LoVo (cell line): ENCODE measurements at places on chromosomes 4 and X.

GRCh38 chr4:138174981-138175794 is 67.0 kb downstream of the SLC7A11 start:
- DNase-seq, result no peak

GRCh38 chrX:24498975-24499374 is 33.9 kb downstream of the PDK3 start:
- peak; percentile 26 for DNase-seq

DNA sequence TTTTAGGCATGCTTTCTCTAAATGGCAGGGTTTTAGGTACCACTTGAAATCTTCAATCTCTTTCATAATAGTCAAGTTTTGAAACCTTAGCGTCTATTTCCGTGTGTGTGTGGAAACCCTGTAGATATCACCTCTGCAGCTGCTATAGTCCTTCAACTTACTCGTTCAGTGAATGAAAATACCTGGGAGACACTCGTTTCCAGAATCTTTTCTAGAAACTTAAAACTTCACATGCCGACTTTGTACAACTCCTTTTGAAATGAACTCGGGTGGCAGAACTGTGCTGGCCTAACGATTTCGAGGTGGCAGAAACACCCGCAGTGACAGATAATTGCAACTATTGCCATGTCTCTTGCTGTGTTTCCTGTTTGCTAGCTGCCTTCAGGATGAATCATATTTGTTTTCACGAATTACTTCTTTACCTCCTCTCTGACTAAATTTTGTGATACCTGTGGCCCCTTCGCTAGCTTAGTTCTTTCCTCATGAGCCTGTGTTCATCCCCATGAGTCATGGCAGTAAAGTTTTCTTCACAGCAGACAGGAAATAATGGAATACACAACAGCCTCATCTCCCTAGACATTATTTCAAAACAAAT is 104.7 kb upstream of the SMIM10 start:
- DNase-seq, result peak; percentile 57

DNA sequence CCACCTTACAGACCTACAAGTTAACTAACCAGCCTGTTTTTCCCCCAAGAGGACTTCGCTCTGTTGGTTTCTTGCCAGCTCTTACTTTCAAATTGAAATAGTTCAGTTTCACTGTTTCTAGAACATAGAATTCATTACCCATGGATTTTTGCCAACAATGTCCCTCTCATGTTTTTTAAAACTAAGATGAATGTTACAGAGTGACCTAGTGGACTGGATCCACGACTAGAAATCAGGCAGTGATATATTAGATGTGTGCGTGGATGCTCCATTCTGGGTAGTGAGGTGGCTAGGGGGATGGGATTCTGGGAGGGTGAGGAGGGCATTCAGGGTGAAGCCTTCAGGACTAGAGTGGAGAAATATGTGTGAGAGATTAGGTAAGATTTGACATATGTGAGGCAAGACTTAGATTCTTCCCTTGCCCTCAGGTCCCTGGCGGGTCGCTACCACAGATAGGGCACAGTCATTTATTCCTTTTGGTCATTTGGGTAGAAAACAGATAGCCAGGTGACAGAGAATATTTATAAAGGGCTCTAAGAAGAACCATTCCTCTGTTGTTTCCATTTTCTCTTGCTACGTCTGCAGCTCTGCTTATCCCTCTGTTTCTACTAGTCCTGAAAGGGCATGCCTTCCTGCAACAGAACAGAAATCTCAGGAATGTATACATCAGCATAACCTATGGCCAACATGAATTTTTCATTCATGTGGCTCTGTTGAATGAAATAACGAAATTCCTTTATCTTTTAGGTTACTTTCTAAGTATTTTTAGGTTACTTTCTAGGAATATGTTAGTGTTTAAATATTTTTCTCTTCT is 15.4 kb upstream of the JADE1 start:
- no peak for DNase-seq

GRCh38 chrX:47572773-47573340 is 9.4 kb upstream of the TIMP1 start:
- DNase-seq, result no peak

GRCh38 chr4:119314356-119314755 is 7.6 kb downstream of the FABP2 start:
- DNase-seq, result peak; percentile 22

- DNase-seq, result no peak
These were observed 131.5 kb upstream of the NDP start for GRCh38 chrX:44104699-44105098.

- no peak for DNase-seq
These were observed 641.6 kb downstream of the ANKRD50 start for GRCh38 chr4:124070688-124071484.

- no peak for DNase-seq
These were observed 211.2 kb downstream of the ANK2 start for GRCh38 chr4:113260688-113261087.

GRCh38 chr4:101076032-101076431 is 271.3 kb downstream of the PPP3CA start:
- DNase-seq, result no peak

GRCh38 chrX:73563738-73564068 is 706 bp downstream of the CHIC1 start:
- DNase-seq, result no peak

- no peak for DNase-seq
These were observed 70.5 kb downstream of the GRIA2 start for GRCh38 chr4:157291071-157291470.

GRCh38 chr4:8315435-8316250 is 46.1 kb downstream of the HTRA3 start:
- DNase-seq, result peak; percentile 27

- no peak for DNase-seq
These were observed 184.7 kb upstream of the NDP start for GRCh38 chrX:44157858-44158257.

GRCh38 chr4:189302719-189303118 is 638.0 kb upstream of the FRG1 start:
- no peak for DNase-seq

DNA sequence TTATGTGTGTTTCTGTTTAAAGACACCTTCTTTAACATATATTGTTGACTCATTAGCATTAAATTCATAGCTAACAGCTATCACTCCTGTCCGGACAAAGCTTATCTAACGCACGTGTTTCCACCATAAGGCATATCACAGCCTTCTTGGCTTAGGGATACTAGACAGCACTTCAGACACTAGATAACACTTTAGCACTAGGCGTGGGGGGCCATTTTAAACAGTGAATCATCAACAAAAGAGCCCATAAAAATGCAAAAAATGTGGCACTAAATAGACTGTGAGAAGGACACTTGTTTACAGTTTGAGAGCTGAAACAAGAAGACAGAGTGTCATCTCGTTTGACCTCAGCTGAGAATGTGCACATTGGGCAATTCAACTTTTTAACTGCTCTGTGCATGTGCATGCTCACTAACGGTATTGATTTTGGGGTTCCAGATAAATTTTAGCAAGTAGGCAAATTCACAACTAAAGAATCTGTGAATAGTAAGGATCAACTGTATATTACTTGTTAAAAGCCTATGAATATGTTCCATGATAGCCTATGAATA is 58.9 kb upstream of the RAI2 start:
- no peak for DNase-seq

DNA sequence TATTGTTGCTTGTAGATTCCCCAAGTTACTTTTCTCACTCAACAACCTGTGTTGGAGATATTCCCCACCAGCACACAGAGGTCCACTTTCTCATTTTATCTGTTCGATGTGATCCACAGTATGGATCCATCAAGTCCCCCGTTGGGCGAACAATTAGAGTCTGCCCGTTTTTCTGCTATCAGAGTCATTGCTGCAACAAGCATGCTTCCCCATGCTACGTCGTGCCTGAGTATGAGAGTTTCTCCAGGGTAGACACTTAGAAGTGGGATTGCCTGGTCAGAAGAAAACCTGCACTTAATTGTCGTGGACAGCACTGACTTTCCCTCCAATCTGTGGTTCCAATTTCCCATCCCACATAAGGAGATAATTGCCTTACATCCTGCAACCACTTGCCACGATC is 62.7 kb upstream of the SHOX start:
- no peak for DNase-seq

- DNase-seq, result no peak
These were observed 274.9 kb upstream of the PITX2 start for GRCh38 chr4:110897784-110898183.

DNA sequence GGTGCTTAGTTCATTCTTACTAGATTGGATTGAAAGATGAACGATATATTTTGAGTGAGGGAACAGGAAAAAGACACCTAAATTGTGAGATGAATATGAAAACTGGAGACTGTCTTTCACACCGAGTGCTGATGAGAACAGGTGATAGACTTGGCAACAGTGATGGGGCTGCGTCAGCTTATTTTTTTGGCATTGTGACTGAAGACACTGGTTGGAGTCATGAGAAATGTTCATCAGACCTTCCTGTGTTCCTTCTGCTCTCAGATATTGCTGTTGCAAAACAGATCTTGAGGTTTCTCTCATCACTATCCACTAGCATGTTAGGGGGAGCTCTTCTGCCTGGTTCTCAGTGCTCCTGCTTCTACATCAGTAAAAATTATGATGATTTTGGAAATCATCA is 124.2 kb upstream of the KCNIP4 start:
- no peak for DNase-seq

GRCh38 chr4:80918004-80918403 is 112.5 kb upstream of the BMP3 start:
- DNase-seq, result no peak

- DNase-seq, result no peak
These were observed 318.5 kb upstream of the SFRP2 start for GRCh38 chr4:154107337-154107736.

DNA sequence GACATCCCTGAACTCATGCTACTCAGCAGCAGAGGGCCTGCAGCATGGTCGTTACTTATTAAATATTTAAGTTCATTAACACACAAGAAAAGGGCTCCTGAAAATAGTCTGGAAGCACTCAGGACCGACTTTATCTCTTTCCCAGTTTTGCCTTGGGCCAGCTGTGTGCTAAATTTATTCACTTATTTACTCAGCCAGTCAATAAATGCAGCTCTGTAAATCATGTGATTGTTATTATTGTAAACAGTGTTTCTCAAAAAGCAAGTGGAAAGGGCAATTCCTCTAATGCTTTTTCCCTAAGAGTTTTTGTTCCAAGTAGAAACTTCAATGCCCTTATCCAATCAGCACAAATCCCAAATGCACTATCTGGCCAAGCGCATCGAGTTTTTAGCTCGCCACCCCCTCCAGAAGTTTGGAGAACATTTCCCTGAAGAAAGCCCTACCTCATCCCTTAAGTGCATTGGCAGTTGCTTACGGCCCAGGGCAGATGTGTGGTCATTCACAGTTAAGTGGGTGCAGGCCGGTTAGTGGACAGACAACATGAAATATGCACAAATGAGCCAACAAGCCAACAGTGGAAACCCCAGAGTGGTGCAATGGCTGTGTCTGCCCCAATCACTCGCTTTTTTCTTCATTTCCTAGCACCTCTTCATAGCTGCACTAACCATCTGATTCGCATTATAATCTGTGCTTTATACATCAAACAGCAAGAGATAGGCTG is 125.8 kb downstream of the SMIM20 start:
- DNase-seq, result no peak

- DNase-seq, result no peak
These were observed 55.5 kb downstream of the PCGF3 start for GRCh38 chr4:761086-761485.

- no peak for DNase-seq
These were observed 1408.0 kb downstream of the RAPGEF2 start for GRCh38 chr4:160510928-160511327.

GRCh38 chr4:133045288-133045687 is 103.8 kb upstream of the PCDH10 start:
- DNase-seq, result no peak

DNA sequence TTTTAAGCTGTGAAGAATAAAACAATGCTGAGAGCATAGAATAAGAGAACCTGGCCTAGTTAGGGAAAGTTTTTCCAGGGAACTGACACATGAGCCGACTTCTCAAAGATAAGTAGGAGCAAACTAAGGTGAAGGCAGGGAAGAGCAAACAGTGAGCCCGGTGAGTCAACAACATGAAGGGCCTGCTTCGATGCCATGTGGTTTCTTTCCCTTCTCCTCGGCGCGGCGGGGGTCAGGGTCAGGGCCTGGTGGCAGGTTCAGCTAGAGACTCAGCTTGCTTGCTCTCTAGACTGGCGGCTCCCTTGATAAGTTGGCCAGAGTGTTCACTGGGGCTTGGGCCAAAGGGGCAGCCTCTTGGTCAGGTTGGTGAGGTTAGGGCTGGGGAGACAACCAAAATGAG is 81.1 kb downstream of the DLG3 start:
- no peak for DNase-seq

DNA sequence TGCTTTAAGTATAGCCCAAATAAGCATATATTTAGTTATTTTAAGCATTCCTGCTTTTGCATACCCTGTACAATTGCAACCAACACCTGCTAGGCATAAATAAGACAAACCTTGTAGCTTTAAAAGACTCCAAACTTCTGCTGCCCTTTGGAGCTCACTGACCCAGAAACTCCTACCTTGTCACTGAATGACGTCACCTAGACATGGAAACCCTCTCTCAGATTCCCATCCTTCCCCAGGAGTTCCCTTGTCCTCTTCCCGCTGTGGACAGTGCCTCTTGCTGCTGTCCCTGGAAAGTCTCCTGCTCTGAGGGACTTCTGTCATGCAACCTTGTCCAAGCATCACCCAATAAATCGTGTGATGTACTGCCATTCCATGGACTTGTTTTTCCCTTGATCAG is 507.2 kb downstream of the GRXCR1 start:
- DNase-seq, result no peak

DNA sequence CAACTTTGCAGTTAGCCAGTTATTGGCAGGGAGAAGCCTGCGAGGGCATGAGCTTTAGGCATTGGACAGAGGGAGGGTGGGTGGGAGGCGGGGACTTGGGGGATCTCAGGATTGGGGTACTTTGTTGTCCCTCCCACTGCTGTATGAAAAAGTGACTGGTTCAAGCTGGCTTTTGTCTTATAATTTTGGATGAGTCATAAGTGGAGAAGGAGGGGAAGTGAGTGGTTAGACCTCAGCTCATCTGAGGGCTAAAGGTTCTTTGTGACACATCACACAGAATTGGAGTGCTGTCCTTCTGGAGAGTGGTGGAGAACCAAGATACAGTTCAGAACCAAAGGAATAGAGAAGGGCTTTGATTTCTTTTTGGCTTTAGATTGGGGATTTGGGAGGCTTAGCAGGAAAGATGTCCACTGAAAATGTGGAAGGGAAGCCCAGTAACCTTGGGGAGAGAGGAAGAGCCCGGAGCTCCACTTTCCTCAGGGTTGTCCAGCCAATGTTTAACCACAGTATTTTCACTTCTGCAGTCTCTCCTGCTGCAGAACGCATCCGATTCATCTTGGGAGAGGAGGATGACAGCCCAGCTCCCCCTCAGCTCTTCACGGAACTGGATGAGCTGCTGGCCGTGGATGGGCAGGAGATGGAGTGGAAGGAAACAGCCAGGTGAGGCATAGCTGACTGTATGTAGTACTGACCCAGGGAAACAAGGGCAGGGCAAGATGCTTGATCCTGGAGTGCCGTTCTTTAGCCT is at the start of gene SLC4A4:
SLC4A4 (plus strand) TSS at position 175 of the 748 bp plus-strand sequence.
- no peak for DNase-seq

GRCh38 chr4:182434720-182435119 is 191.5 kb downstream of the TENM3 start:
- DNase-seq, result no peak

GRCh38 chr4:23789762-23790161 is 100.1 kb downstream of the PPARGC1A start:
- no peak for DNase-seq

- no peak for DNase-seq
These were observed at the start of gene CWH43 for GRCh38 chr4:48985976-48986653. TSS of gene CWH43 (plus strand) at chr4:48986275. CDS start at chr4:48986430, 155 bp downstream.
